ENCODE measurements at places on chromosomes 16 and 17.

- no peak for DNase-seq
Observed at GRCh38 chr16:9885467-9885866, 296.8 kb downstream of the GRIN2A start.

DNA sequence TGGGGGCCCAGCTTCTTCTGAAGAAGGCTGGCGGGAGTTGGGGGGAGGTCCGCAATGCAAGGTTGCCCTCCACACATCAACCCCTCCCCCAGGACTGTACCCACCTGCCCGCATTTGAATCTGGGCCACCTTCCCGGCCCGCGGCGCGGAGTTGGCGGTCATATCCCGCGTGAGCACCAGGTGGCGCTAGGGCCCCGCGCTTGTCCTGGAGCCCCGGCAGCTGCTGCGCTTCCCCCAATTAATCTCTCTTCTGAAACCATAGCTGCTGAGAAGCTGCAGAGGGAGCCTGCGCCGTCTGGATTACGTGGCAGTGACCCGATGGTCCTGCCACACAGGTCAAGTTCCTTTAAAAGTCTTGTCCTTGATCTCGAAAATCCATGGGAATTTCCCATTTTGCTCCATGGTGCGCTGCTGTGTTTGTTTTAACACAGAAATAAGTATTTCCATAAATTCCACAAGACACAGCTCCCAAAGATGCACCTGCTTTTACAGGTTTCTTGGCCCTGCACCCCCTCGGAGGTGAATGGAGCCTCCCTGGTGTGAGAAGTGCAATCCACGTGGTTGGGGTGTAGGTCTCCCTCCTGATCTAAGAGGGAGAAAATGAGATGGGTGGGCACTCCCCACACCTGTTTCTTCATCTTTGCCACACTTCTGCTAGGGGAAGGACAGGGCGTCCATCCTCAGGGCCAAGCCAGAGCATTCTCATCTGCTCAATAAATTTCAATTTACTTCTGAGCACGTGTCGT lies 22.1 kb downstream of the COX4I1 start:
- peak; percentile 76 for DNase-seq

DNA sequence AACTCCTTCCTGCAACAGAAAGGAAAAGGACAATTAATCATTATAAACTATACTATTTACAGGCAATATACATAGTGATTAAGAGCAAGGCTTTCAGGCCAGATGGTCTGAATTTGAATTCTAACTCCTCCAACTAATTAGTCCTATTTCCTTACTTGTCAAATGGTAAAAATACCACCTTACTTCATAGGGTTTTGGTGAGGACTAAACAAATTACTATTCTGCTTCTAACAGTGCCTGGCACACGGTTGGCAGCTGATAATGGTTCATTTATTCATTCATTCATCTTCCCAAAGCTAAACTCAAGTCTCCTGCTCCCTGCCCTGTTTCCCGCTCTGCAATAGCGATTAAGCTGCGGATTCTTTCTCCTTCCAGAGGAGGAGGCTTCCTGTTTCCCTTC lies 39.8 kb downstream of the DCUN1D3 start:
- no peak for DNase-seq

DNA sequence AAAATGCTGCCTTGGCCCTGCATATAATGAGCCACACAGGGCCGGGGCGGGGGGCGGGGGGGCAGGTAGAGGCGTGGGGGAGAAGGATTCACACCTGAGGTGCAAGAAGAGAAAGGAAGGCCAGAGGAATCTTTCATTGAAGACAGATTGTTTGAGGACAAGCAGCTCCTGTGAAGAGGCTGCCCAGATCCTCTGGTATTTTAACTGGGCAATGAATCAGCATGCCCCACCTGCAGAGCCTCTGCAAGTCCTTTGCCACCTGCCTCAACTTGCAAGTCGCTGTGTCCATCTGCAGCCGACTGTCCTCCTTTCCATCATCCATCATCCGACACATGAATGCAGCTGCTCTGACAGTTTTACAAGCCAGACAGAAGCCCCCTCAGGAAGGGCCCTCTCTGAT lies 1.2 kb upstream of the SOST start:
- DNase-seq, result no peak

DNA sequence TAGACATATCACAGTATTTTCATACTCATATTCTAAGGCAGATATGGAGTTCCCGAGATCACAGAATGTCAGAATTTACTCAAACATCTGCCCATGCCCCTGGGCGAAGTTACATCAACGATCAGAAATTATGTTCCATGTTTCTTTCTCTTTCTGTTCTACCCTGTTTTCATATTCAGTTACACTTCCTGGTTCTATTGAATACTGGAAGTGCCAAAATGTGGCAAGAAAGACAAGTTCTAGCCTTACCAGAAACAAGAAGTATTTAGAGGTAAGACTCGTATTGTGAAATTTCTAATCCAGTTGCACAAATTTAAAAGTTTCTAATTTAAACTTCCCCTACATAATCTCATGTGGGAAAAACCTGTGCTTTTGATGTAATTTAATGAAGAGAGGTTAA lies 36.1 kb downstream of the KCNJ2 start:
- no peak for DNase-seq

GRCh38 chr16:86363836-86364618 lies 146.3 kb upstream of the FOXF1 start:
- no peak for DNase-seq

DNA sequence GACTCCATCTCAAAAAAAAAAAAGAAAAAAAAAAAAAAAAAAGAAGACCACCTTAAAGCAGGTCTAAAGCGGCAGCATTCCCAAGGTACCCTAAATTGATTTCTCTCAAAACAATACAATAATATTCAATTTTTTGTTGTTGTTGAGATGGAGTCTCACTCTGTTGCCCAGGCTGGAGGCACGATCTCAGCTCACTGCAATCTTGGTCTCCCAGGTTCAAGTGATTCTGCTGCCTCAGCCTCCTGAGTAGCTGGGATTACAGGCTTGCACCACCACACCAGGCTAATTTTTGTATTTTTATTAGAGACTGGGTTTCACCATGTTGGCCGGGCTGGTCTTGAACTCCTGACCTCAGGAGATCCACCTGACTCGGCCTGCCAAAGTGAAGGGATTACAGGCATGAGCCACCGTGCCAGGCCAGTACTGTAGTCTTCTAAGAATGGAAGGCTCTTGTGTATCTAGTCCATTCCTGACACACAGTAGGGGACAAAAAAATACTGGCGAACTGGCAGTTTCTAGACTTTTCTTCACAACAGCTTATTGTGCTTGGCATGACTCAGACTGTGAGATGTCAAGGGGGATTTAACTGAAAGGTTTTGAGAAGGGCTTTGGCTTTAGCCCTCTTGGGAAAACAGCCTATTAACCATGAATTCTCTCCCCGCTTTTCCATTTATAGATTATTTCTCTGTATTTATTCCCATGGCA lies 17.3 kb downstream of the CDR2 start:
- no peak for DNase-seq

- DNase-seq, result no peak
Observed at GRCh38 chr16:66522816-66523590, 26.9 kb downstream of the TK2 start.

DNA sequence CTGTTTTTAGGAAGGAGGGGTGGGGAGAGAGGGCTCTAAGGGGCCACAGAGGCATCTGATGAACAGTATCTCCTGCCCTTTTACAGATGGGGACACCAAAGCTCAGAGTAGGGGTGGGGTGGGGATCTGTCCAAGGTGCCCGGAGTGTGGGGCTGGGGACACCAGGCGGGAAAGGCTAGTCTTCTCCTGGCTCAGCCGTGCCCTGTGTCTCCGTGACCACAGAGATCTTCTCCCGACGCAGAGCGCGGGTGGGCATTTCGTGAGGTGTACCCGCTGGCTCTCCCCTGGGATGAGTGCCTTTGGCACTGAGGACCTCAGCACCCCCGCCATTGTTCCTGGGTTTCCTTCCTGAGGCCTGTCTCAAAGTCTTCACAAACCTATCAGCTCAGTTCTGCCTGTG lies 209.6 kb downstream of the NTN1 start:
- DNase-seq, result no peak
